ENCODE measurements at places on chromosomes 2 and 18.

DNA sequence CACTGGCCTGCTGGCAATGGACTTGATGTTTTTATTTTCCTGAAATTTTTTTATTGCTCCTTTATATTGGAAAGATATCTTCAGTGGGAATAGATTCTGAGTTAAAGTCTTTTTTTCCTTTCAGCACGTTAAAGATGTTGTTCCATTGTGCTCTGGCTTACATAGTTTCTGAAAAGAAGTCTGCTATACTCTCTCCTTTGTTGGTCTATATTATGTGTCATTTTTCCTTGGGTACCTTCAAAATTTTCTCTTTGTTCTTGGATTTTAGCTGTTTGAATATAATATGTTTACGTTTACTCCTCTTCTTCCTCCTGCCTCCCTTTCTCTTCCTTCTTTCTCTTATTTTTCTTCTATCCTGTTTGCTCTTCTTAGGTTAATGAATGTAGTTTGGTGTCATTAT lies 105.5 kb downstream of the CAPN13 start:
- no peak for DNase-seq

- no peak for DNase-seq
Observed at GRCh38 chr2:100786297-100786658, 33.7 kb upstream of the NPAS2 start.

GRCh38 chr2:146295080-146295670 lies 1549.7 kb upstream of the ACVR2A start:
- no peak for DNase-seq

GRCh38 chr2:68889500-68889899 lies 18.3 kb upstream of the BMP10 start:
- no peak for DNase-seq

GRCh38 chr2:11281186-11281585 lies 63.2 kb downstream of the ROCK2 start:
- DNase-seq = no peak

GRCh38 chr18:23495723-23496440 lies 7.4 kb upstream of the RMC1 start:
- no peak for DNase-seq

DNA sequence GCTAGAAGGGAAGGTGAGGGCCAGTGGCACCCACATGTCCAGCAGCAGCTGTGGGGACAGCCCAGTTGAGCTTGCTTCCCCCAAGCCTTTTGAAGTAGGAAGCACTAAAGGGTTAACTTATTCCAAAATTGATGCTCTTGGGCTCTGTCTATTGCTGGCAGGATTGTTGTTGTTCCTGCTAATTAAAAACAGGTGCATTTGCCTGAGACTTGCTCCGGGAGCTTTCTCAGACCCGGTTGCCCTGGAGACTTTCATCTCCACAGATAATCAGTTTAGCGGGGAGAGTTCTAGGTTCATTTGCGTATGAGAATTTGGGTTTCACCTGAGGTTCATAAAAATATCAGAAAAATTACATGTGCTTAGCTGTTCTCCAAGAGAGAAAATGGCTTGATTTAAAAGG lies 277.3 kb downstream of the LRATD1 start:
- DNase-seq = no peak

- no peak for DNase-seq
Observed at GRCh38 chr18:62664414-62664813, 50.9 kb upstream of the PHLPP1 start.

DNA sequence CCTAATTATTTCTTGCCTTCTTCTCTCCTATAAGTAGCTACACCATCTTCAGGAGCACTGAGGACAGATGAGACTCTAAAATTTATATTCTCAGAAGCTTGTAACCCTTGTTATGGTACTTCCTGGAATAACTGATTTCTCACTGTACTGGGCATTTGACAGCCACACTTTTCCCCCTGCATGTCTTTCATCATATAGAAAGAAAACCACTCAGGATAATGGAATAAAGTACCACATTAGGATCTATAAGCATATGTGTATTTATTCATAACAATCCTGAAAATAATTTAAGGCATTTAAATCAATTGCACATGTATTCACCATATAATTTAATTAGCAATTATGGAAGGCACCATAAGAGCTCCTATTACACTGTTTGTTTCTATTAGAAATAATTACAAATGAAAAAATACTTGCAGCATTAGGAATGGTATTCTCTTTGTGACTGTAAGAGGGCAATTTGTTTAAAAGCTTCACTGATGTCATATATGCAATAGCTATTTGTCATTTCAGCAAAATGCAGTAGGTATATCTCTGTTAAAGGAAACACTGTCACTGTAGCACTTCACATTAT lies 216.9 kb upstream of the FSHR start:
- no peak for DNase-seq

Data from globus pallidus (tissue), 1 donor.